ENCODE measurements at places on chromosomes 4 and X.

DNA sequence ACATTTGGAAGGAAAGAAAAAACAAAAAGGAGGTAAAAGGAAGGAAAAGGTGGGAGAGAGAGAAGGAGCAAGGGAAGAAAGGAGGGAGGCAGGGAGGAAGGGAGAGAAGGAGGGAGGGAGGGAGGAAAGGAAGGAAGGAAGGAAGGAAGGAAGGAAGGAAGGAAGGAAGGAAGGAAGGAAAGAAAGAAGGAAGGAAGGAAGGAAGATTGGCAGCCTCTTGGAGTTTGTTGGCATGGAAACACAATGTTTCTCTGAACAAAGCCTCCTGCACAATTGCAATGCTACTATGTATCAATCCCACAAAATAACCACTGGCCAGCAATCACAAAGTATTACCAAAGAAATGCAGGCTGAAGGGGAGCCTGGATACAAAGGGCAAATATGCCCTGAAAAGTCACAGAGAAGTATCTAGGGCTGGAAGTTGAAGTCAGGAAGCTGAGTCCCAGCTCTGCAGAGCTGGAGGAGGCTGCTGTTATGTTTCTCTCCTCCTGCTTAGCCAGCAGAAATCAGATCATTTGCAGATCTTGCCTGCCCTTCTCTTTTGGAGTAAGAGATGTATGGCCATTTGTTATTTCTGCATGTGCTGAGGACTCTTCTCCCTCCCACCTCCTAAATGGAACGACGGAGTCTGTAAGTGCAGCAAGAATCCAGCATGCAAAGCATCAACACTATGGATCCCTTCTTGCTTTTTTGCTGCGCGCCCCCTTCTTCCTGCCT is 195.9 kb upstream of the LDB2 start:
- no peak for DNase-seq

DNA sequence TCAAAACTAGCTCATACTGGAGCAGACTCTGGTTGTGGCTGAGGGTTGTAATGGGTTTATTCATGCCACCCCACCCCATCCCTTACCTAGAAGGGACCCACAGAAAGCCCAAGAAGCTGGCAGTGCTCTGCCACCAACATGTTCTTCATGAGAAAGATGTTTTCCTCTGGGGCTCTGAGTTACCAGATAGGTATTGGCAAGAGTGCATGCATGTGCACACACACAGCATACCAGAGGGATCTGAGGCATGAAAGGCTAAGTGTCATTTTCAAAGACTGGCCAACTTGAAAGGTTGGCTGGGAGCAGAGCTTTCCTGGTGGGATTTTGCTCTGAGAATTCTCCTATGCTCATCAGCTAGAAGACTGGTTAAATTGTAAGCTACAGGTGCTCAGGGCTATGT is 65.2 kb downstream of the PHOX2B start:
- DNase-seq = no peak

- DNase-seq = no peak
These were observed 2731.9 kb downstream of the ARAP2 start for GRCh38 chr4:33512397-33512796.

GRCh38 chrX:31832263-31832662 is 760.4 kb upstream of the FTHL17 start:
- no peak for DNase-seq

DNA sequence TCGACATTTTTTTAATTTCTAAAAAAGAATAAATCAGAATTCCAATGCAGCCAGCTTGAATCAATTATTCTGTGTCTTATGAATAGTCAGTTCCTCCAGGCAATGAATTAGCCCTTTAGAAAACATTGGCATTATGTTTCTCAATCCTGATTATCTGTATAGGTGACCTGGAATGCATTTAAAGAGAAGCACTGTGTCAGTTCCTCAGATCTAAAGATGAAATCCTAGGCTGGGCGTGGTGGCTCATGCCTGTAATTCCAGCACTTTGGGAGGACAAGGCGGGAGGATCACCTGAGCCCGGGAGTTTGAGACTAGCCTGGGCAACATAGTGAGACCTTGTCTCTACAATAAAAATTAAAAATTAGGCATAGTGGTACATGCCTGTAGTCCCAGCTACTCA is 43.5 kb downstream of the MND1 start:
- DNase-seq = no peak

DNA sequence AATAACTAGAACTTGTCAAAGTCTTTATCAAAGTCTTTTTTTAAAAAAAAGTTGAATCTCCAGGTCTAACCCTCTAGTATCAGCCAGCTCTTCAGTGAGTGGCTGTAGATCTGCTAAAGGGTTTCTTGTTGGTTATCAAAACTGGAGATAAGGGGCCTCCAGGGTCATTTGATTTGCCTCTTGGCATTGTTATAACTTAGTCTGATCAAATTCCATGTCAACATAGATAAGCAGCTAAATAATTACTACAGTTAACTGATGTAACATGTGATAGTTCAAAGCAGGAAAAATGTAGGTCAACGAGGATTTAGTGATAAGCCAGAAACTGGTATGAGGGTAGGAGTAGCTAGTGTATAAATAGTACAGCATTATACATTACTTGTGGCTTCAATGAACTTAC is 465.1 kb downstream of the PDHA2 start:
- DNase-seq = no peak

DNA sequence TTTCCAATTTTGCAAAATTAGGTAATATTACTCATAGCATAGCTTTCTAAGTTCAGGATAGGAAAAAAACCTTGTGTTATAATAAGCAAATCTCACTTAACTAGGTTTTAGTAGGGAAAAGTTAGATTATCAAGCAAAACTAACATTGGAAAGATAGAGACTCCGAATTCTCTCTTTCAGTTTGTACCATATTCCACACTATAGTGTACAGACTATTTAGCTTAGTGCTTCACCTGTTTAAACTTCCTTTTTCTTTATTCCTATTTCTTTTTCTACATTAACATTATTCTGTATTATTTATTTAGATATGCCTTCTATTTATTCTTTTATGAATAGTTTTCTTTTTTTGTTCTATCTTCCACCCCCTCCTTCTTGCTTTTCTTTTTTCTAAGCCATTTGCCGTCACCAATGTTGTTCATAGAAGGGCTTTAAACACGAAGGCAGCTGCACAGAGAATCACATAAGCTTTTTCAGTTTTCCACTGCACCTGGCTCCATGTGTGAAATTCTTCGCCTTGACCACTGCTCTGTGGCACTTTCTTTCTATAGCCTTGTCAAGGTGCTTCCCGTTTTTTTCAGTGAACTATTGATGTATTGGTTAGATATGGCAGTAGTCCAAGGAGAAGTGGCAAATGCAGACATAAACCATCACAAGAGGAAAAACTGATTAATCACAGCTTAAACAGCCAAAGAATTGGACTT is 8.5 kb downstream of the PCDH10 start:
- no peak for DNase-seq

DNA sequence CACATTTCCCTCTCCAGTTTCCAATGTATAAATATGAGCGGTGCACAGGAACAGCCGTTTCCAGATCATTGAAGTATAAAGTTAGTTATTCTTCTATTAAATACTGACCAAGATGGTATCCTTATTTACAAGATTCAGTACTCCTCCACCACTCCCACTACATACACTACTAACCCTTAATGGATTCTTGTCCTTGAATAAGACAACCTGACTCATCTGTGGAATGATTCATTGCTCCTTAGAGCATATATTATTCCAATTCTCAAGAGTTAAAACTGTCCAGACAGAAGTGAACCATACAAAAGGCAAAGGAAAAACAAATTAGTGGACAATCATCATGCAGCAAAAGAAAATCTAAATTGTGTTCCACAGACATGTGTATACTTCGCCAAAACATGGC is 373.3 kb downstream of the IDS start:
- DNase-seq = no peak

DNA sequence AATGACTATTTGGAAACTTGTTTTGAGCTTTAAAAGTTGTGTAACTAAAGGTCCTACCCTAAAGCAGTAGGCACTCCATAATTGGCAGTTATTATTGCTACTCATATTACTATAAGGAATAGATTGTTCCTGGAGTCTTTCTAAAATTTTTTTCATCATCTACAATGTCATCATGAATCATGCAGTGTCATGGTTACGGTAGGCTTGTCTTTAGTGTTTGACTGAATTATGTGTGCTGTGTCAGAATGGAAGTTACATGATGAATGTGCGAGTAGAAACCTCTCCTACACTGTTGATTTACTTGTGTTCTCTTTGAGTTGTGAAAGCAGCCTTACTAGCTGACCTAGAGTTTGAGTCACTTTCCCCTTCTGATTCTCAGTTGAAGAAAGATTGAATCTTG is 1099.9 kb downstream of the RAPGEF2 start:
- DNase-seq = no peak

- DNase-seq = no peak
These were observed 2441.7 kb downstream of the ARAP2 start for GRCh38 chr4:33802578-33802977.

DNA sequence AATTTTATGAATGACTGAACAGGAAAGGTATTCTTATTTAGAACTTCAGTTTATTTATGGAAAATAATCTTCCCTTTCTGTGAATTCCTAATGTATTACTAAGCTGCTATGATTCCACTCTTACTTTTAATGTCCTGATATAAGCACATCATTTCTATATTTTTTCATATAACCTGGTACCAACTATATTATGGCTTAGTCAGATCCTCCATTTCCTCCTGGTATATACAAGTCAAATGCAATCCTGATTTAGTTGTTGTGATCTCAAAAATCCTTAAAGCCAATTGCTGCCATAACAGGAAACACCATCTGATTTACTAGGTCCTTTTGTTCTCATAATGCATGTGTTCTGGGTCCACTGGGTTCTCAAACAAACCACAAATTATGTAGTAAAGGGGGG is 26.8 kb downstream of the TRMT2B start:
- no peak for DNase-seq

GRCh38 chr4:5118994-5119835 is 67.9 kb downstream of the STK32B start:
- DNase-seq = no peak

- no peak for DNase-seq
These were observed 33.5 kb upstream of the PRRG1 start for GRCh38 chrX:37315511-37316248.

GRCh38 chr4:163165217-163166017 is 1.3 kb downstream of the NAF1 start:
- DNase-seq = no peak

DNA sequence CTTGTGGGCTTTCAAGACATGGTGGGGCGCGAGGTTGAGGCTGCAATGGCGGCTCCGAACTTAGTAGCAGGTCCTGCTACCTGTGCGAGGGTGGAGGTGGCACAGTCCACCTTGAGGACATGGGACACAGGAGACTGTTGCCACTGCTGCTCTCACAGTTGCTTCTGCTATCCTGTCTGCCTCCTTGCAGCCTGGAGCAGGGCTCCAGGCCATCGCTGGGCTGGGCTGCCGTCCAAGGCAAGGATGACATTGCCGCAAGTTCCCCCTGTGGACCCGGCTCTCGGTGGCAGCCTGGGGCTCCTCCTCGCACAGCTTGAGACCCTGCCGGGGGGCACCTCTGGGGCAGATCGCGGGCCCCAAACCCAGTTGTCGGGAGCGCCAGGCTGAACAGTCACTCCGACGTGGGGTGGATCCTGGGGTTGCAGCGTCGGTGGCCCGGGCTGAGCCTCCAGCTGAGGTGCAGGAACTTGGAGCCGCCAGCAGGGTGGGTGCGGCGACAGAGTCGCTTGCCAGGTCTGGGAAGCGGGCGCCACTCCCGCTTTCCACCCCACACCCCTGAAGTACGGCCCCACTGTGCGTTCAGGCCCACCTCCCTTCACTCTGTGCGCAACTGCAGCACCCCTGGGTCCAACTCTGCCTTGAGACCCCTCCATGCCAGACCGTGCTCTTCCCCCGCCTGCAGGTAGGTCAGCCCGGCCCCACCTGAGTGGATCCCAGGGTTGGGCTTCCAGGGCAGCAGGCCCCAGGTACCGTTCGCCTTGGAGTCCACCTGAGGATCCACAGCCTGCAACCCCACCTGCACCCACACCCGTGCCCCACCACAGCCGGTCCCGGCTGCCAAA is 192.7 kb upstream of the NUDT6 start:
- no peak for DNase-seq

DNA sequence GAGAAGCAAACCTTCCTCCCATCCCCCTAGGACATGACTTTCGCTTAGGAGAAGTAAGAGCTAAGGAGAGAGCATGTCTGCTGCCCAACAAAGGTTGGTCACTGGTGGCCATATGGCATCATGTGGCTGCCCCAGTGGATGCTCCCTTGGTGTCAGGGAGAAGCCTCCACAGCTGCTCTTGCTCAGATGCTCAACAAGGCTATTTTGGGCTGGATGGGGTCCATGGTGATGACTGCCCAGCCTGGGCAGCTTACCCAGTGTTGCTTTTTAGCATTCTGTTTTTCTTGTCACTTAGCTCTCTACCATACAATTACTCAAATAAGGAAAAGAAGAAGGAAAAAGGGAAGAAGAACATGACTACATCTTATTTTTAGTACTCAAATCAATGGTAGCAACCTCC is 48.9 kb upstream of the PPARGC1A start:
- no peak for DNase-seq

GRCh38 chr4:149932188-149932587 is 116.5 kb upstream of the IQCM start:
- no peak for DNase-seq

DNA sequence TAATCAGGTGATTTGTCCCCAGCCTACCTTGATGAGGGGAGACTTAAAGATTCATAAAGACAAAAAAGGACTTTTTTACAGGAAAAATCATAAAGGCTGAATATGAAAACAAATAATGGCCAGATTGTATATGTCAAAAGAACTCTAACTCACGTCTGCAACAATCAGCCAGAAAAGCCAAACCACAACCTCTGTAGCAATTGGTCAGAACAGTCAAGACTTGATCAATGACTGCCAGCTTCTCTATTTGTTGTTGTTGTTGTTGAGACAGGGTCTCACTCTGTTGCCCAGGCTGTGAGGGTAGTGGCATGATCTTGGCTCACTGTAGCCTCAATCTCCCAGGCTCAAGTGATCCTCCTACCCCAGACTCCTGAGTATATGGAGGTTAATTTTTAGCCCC is 35.9 kb upstream of the PPA2 start:
- DNase-seq = no peak

DNA sequence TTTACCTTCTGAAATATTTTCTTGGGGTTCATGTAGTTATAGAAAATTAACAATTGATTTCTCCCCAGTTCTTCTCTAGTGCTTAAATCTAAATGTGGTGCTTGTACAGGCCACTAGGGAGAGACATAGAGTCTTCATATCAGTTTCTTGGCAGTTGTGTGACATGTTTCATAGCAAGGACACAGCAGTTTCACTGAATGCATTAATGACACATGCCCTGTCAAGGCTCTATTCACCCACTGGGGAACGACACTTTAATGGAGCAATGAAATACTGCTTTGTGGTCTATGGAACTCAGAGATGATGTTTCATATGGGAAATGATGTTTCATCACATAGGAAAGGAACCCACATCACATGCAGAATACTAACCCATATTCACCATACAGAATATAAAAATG is 2.8 kb downstream of the VEGFC start:
- no peak for DNase-seq

- DNase-seq = no peak
These were observed 33.4 kb downstream of the ACSL1 start for GRCh38 chr4:184792334-184792733.

Data from CD4-positive, alpha-beta T cell treated with Interleukin-4 for 1 hour (primary cell).